ENCODE measurements at places on chromosomes 12 and 14.

GRCh38 chr12:51942501-51943000 lies 8.9 kb upstream of the ACVR1B start:
- no peak for DNase-seq

DNA sequence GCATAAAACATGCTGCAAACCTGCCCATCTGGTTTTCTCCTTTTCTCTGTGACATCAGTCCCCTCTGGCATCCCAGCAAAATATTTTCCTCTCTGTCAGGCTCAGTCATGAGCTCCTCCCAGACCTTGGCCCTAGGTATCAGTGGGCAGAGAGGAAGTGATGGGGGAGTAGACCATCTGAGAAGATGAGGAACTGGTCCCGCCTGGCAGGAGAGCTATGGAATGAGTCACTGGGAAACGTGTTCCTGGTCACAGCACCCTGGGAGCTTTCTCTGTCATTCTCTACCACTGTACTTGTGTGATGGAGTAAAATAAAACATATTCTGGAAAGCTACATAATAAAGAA lies 5.0 kb upstream of the SRSF9 start:
- peak; percentile 97 for DNase-seq

DNA sequence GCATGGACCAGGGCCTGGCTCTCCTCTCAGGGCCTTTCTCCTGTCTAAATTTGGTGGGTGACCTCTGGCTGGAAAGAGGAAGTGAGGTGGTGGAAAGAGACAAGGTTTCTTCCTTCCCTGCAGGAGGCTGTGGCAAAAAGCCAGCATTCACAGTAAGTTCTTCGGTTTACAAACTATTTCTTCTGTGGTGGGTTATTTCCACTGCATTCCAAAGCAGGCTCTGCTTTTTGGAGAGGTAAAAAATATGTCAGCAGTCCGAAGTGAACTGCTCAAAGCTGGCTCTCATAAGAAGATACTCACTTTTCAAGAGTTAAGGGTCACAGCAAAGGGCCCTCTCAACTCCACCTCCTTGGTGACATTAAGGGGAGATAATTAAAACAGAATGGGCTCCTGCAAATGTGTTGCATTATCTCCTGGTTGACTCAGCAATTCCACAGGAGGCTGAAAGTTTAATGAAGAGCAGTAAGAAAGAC lies 48.9 kb upstream of the POC1B start:
- peak; percentile 5 for DNase-seq

DNA sequence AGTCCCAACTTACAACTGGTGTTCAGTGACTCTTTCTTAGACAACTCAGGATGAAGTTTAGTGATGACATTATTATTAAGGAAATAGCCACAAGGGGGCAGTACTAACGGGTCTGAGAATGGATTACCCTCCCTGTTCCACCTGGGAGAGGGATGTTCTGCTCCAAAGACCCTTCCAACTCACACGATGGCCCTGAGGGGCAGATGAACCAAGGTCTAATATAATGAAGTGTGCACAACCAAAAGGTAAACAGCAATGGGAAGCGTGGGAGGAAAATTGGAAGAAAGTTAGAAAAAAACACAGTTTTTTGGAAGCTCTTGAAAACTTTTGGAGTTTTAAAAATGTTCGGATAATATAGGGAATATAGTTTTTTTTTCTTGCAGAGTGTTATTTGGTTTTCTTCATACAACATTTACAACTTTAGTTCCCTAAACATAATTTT lies 24.0 kb downstream of the FGF6 start:
- DNase-seq, result peak; percentile 30

Data from kidney glomerular epithelial cell (primary cell).